ENCODE measurements at places on chromosomes 11 and 22. TPM values are rescaled to one million over a fixed set of nuclear protein-coding genes. Genes with fewer than 3 reads are reported as not detected.

GRCh38 chr11:27212248-27212780, 150.7 kb downstream of the CCDC34 start:
- DNase-seq = no peak

GRCh38 chr11:126797457-126798169, 203.0 kb downstream of the KIRREL3 start:
- no peak for DNase-seq

Gene TMEM223
- total RNA-seq = 39.7 TPM

GRCh38 chr11:62777389-62777788, 6.2 kb downstream of the TAF6L start:
- DNase-seq = no peak

DNA sequence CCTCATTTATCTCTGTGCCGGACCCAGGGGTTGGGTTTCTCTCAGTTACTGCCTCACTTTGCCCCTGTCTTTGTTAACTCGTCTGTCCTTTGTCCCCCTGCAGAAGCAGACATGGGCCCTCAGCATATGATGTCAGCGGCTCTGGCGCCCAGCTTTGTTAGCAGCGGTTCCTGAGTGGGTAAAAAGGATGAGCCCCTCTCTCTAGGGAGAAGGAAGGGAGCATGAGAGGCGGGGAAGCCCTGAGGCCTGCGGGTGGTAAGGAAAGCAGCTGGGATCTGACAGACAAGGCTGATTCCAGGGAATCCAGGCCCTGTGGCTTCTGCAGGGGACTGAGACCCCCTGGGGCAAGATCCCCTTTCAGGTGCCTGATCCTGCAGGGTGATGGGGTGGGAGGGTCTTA, 51.7 kb downstream of the MCM5 start:
- no peak for DNase-seq

Gene NUDT8
- 14.0 TPM for total RNA-seq

GRCh38 chr11:76616676-76617552, 53.6 kb downstream of the LRRC32 start:
- DNase-seq = no peak

GRCh38 chr22:46587492-46588278, 32.5 kb upstream of the GRAMD4 start:
- DNase-seq = no peak

Gene APOL6
- 22.6 TPM for total RNA-seq

Gene SLC17A6
- not detected for total RNA-seq

DNA sequence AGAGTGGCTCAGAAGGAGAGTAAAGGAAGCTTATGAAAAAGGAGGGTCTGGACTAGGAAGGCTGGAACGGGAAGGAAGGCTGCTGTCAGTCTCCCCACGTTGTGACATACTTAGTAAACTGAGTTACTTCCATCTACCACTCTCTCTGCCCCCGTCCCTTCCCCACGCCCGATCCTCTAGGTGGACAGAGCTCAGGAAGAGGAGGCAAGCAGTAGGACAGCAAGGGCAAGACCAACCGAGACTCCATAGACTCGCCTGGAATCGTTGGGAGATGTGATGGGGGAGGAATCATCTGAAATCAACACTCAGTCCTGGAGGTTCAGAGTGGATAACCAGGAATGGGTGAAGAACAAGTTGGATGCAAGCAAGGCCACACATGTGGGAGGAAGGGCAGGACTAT, 240.7 kb downstream of the BUD13 start:
- DNase-seq = no peak

GRCh38 chr22:33756508-33756949, 163.7 kb downstream of the LARGE1 start:
- no peak for DNase-seq

Gene CCDC157
- total RNA-seq = 4.5 TPM

Gene PUS3
- total RNA-seq = 6.8 TPM

- DNase-seq = no peak
Observed at GRCh38 chr11:96815236-96815635, 425.4 kb downstream of the JRKL start.

DNA sequence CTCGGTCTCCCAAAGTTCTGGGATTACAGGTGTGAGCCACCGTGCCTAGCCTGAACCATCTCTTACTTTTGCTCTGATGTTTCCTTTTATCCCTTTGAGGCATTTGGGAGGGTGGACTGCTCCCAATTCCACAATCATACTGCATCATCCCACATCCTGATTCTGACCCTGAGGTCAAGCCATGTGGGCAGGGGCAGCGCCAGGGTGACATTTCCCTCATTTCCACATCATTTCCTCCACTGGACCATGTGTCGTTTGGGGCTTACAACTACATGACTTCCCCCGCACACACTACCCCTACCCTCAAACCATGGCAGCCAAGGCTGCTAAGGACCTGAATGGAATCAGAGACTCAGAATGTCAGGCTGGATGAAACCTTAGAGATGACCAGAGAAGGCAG, 26.4 kb upstream of the ZBTB16 start:
- no peak for DNase-seq

DNA sequence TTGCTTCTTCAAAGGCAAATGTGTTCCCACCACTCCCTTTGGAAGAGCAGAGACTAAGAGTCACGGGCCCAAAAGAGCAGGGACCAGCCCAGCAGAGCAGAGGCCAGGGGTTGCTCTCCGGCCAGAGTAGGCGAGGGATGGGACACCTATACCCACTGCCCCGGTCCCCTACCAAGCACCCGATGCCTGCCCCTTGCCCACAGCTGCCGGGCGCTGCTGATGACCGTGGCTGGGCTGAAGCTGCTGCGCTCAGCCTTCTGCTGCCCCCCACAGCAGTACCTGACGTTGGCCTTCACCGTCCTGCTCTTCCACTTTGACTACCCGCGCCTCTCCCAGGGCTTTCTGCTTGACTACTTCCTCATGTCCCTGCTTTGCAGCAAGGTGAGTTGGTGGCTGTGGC, 10.7 kb upstream of the SIPA1 start:
- DNase-seq = no peak

DNA sequence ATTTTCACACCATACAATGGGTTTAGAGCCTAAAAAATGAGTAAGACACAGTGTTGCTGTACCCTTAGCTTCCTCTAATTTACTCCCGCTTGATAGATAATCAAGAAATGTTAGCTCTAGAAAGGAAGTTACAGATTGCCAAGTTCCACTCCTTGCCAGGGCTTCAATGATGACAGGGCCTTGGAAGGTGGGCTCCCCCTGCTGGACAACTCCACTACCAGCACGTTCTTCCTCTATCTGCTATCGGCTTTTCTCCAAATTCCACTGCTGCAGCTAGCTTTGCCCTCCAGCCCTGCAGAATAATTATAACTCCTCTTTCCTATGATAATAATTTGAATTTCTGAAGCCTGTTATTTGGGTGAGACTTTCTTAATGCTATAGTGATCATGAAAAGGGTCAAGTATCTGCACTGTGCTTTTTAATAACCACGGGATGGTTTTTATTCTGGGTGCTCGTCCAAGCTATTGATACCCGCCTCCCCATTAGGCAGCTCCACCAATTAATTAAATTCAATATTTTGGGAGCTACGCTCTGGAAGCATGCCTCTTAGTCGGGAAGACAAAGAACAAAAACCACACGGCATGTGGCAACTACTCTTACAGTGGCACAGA, 9.0 kb downstream of the SYN3 start:
- DNase-seq = peak; percentile 62

Gene ANKK1
- total RNA-seq = not detected

DNA sequence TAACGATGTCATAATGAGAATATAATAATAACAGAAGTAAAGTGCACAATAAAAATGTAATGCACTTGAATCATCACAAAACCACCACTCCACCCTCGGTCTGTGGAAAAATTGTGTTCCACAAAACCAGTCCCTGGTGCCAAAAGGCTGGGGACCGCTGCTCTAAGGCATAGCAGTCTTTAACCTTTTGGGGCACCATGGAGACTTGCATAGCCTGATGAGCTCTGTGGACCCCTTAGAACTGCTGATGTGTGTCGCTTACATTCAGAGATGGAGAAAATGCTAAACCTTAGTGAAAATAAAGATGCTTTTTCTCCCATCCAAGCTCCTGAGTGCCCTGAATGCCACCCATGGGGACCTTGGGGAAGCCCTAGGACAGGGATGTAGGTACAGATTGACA, 87.6 kb upstream of the SEPTIN5 start:
- DNase-seq = no peak

GRCh38 chr11:112229746-112230433, 3.7 kb downstream of the PTS start:
- peak; percentile 26 for DNase-seq

Gene BTG4
- not detected for total RNA-seq

DNA sequence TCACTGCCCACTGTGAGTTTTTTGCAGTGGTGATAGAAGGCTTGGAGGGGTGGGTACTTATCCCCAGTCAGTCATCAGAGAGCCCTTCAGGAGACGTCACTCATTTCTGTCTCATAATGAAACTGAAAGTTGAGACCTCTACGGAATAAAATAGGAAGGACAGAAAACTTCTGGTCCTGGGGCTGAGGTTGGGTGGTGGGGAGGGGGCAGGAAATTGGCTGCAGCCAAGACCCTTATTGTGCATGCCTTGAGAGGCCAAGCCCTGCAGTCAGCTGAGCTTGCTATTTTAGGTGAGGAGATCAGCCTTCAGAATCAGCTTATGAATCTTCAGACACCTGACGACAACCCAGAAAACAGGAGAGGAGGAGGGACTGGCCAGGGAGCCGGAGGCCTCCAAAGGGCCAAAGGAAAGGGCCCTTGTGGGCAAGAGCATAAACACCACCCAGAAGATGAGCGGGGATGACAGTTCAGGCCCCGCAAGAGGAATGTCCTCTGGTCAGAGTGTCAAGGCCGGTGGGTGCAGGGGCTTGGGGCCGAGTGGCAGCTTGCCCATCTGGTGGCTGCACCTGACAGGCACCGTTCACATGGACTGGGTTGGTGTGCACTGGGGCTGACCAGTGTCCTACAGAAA, 17.9 kb upstream of the ADA2 start:
- DNase-seq = no peak

Gene OR2AG2
- not detected for total RNA-seq

DNA sequence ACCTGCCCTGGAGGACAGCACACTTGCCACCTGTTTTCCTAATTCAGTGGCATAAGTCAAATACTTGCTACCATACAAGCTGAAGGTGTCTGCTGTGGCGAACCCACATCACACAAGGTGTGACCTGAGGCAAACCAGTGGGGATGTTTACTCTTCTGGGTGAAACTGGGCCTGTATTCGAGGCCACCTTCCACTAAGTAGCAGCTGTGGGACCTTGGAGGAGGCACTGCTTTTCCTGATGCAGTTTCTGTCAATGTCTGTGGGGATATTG, 927.4 kb downstream of the BRD1 start:
- no peak for DNase-seq

DNA sequence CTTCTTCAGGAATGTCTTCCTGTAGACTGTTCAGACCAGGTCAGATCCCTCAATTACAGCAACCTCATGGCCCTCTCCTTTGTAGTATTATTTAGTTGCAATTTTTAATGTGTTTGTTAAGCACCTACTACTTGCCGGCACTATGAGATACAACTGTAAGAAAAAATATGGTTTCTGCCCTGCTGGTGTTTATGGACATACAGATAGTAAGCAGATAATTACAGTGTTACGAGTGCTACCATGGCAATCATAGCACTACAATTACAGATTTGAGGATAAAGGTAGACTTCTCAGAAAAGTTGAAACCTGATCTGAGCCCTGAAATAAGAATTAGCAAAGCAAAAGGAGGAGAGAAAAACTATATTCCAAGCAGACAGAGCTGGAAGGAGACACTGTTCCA, 2.8 kb downstream of the LRRC51 start:
- DNase-seq = no peak

GRCh38 chr11:106087815-106088435, 10.5 kb downstream of the AASDHPPT start:
- DNase-seq = peak; percentile 10

DNA sequence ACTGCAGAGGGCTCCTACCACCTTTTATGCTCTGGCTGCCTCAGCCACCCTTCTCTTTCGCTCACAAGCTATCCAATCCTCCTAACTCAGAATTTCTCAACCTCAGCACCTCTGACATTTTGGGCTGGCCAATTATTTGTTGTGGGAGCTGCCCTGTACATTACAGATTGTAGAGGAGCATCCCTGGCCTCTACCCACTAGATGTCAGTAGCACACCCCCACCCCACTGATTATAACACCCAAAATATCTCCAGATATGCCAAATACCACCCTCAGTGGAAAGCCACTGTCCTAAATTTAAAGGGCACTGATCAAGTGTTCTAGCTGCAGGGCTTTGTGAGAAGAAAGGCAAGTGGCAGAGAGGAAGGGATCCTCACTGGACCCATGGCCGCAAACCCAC, 443.1 kb downstream of the SOX6 start:
- DNase-seq = no peak

Gene TSSK2
- total RNA-seq = not detected

GRCh38 chr11:6225896-6226295, 8.5 kb downstream of the FHIP1B start:
- no peak for DNase-seq

DNA sequence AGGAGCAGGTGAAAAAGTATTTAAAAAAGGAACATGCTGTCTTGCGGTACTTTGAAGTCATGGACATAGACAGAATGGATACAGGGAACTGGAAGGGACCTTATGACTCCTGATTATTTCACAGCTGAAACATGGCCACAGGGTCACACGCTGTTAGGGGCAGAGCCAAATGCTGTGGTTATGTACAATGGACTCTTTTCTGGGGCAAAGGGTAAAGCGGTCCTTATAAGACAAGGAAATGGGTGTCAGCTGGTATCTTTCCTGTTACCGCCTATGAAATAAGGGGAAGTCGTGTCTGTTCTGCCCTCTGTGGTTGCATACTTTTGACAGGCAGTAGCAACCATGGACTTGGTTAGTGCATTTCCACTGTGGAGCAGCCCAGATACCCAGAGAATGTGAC, 12.8 kb upstream of the ST14 start:
- DNase-seq = no peak

Gene HMOX1
- total RNA-seq = 6.9 TPM

- no peak for DNase-seq
Observed at GRCh38 chr22:41939981-41940831, 6.7 kb downstream of the CENPM start.

Gene GLYATL1
- total RNA-seq = 0.09 TPM

- DNase-seq = no peak
Observed at GRCh38 chr11:10181811-10182210, 112.2 kb downstream of the SBF2 start.

- DNase-seq = peak; percentile 24
Observed at GRCh38 chr22:48373626-48374173, 1454.0 kb downstream of the BRD1 start.

Gene TCN2
- 4.5 TPM for total RNA-seq

Gene OR52I2
- total RNA-seq = not detected

Gene MMP12
- 0.05 TPM for total RNA-seq

DNA sequence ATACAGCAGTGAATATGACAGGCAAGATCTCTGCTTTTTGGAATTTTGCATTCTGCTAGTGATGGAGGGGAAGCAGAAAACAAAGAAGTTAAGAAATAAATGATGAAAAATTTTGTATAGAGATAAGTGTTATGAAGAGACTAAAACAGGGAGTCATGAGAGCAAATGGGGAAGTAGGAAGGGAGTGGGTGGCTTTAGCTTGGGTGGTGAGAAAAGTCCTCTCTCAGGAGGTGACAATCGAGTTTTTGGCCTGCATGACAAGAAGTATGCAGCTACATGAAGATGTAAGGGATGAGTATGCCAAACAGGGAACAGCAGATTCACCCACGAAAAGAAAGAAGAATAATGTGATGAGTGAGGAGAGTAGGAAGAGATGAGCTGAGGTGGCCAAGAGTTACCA, 80.7 kb upstream of the MPPED2 start:
- DNase-seq = no peak

Gene ADAMTS8
- total RNA-seq = 0.03 TPM

GRCh38 chr22:39647836-39648629, 77.5 kb downstream of the CACNA1I start:
- no peak for DNase-seq

- no peak for DNase-seq
Observed at GRCh38 chr22:45421349-45422055, 8.0 kb downstream of the RIBC2 start.

Gene TRIM49
- total RNA-seq = not detected

Gene OR52N4
- total RNA-seq = not detected

Data from SJSA1 (cell line).